ENCODE measurements at places on chromosomes 13 and 19. TPM values are rescaled to one million over a fixed set of nuclear protein-coding genes. Genes with fewer than 3 reads are reported as not detected.

The KPTN gene
- total RNA-seq = 8.0 TPM

The ZNF285 gene
- total RNA-seq = 4.3 TPM

The ITGBL1 gene
- total RNA-seq = under 0.01 TPM

The GRIK5 gene
- total RNA-seq = under 0.01 TPM

The EBI3 gene
- total RNA-seq = not detected

The CNMD gene
- total RNA-seq = not detected

The CEACAM8 gene
- not detected for total RNA-seq

The MIR17HG gene
- total RNA-seq = 9.0 TPM

The PSG1 gene
- total RNA-seq = not detected

The GADD45B gene
- total RNA-seq = 10.9 TPM

The TNFSF9 gene
- 2.9 TPM for total RNA-seq

The TJP3 gene
- not detected for total RNA-seq

The C13orf42 gene
- total RNA-seq = not detected

The GPR183 gene
- not detected for total RNA-seq

The GARIN5A gene
- total RNA-seq = 0.31 TPM

The ONECUT3 gene
- total RNA-seq = not detected

The CATSPERD gene
- total RNA-seq = not detected

The RB1 gene
- 57.8 TPM for total RNA-seq

The SYCN gene
- not detected for total RNA-seq

The CDC16 gene
- 141 TPM for total RNA-seq

The ODAD3 gene
- 0.36 TPM for total RNA-seq

The PROZ gene
- not detected for total RNA-seq

The ADPRHL1 gene
- total RNA-seq = 0.33 TPM

The C19orf38 gene
- total RNA-seq = under 0.01 TPM

The GIPR gene
- 0.15 TPM for total RNA-seq

The OR10H1 gene
- total RNA-seq = not detected

Data from melanocyte of skin (primary cell).